ENCODE measurements at places on chromosomes 13 and 19. TPM values are rescaled to one million over a fixed set of nuclear protein-coding genes. Genes with fewer than 3 reads are reported as not detected.

GRCh38 chr13:32497589-32497988 lies 41.0 kb downstream of the N4BP2L2 start:
- DNase-seq = no peak

- DNase-seq = no peak
Measured at GRCh38 chr13:71587817-71588216, 279.2 kb downstream of the DACH1 start.

- DNase-seq = no peak
Measured at GRCh38 chr19:19027228-19027627, 6.1 kb downstream of the SUGP2 start.

DNA sequence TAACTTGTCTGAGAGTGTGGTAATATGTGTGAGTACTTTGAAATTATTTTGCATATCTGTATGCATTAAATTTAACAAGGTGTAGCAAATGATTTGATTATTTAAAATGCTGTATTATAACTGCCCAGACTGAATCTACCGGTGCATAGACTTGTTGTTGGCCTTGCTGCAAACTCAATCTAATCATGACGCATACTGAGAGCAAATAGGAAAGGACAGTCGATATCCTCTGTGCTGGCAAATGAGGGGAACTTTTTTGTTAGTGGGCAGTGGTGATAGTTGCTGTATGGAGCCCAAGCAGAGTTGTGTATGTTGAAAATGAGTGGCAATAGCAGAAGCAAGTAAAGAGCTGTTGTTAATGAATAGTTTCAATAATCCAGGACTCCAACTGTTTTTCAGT lies 127.4 kb downstream of the LMO7 start:
- no peak for DNase-seq

CYP4F8 gene
- not detected for polyA plus RNA-seq

- no peak for DNase-seq
Measured at GRCh38 chr19:29918891-29919290, 23.1 kb upstream of the URI1 start.

GRCh38 chr19:4981681-4981958 lies 12.7 kb downstream of the KDM4B start:
- no peak for DNase-seq

- DNase-seq = peak; percentile 60
Measured at GRCh38 chr19:51272183-51272810, 21.4 kb downstream of the SIGLECL1 start.

DNA sequence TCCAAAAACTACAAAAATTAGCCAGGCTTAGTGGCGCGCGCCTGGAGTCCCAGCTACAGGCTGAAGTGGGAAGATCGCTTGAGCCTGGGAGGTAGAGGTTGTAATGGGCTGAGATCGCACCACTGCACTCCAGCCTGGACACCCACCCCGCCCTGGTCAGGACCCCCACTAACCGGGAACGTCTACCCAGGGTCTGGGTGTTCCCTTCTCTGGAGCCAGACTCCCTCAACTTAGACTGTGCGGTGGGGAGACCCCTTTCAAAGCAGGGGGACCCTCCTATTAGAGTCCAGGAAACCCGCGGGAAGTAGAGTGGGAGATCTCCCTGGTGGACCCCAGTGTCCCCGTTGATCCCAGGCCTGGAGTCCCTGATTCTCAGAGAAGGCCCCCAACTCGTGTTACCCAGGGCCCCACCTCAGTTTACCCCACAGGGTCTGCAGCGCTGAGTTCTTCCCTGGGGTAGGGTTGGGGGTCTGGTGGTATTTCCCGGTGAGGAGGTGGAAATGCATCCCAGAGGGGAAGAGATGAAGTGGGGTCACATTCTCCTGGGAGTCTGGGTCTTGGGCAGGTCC lies 6.1 kb upstream of the ARRDC2 start:
- no peak for DNase-seq

DNA sequence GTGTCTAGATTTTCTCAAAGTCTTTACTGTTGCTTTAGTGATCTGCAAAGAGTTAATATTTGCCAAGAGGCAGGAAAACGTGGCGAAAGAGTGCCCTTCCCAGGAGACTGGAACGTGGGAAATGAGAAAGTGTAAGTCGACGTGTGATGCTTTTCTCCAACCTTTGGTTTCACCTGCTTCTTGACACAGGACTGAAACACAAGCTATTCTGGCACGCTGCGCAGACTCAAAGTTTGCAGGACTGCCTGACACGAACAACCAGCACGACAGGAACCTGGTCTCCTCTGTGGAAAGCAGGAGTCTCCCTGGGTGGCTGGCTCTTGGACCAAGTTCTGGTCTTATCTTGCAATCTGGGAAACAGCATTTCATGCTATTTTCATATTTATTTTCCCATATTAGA lies 28.6 kb downstream of the RFXAP start:
- DNase-seq = no peak

CEACAM7 gene
- not detected for polyA plus RNA-seq

GRCh38 chr13:81473366-81473899 lies 1132.5 kb upstream of the SPRY2 start:
- DNase-seq = no peak

- DNase-seq = no peak
Measured at GRCh38 chr19:13637664-13638063, 126.7 kb upstream of the MRI1 start.

ZNF610 gene
- polyA plus RNA-seq = 0.63 TPM

GRCh38 chr19:28881616-28882015 lies 331.3 kb downstream of the UQCRFS1 start:
- DNase-seq = no peak

DNA sequence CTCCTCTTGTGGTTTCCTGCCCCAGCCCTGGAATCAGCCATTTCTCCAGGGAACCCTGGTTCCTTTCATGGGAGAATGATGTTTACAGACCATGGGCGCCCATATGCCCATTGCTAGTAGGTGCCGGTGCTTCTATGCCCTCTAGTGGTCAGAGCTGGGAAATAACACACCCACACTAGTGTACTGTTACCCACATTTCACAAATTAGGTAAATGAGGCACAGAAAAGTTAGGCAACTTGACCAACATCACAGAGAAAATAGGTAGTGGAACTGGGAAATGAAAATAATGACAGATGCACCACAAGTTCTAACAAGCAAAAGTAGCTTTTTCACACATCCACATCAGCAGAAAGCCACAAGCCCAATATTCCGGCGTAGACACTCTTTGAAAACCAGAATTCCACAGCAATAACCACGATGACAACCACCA lies 1.3 kb upstream of the CEACAM3 start:
- DNase-seq = peak; percentile 49

NCR1 gene
- 34.1 TPM for polyA plus RNA-seq

GRCh38 chr13:76762721-76763120 lies 123.5 kb downstream of the KCTD12 start:
- no peak for DNase-seq

DNA sequence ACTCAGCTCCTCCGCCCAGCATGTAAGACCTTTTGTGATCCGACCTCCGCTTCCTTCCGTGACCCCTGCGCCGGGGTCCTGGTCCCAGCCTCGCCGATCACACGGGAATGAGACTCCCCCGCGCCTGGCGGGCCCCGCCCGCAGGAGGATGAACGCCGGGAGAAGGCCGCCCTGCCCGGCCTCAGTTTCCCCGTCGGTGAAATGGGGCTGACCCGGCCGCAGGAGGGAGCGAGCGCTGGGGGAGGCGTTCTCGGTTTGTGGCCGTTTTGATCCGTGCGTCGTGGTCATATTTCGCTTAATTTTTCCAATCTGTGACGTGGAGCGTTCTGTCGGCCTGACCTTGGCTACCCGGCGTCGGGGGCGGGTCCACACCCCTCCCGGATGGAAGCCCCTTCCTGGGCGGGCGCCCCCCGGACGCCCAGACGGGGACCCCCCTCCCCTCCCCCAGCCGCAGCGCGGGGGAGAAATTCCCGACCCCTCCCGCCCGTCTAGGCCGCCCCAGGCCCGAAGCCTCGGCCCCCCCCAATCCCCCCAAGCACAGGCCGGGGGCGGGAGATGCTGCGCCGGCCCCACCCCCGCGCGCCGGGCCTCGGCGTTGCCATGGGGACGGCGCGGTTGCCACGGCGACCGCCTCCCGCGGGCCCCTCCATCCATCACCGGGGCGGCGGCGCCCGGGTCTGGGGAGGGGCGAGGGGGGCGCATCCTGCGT lies 11.1 kb downstream of the PALM start:
- DNase-seq = no peak

DNA sequence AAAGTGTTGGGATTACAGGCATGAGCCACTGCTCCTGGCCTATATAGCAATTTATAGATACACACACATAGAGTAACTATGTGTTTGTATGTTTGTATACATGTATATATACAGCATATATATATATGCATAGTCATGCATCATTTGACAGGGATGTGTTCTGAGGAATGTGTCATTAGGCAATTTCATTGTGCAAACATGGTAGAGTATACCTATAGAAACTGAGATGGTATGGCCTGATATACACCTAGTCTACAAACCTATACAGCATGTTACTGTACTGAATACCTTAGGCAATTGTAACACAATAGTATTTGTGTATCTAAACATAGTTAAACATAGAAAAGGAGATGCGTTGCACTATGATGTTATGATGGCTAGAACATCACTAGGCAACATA lies 53.0 kb upstream of the PCCA start:
- no peak for DNase-seq

ZNF534 gene
- not detected for polyA plus RNA-seq

GJB6 gene
- polyA plus RNA-seq = not detected

GRCh38 chr13:39100996-39101738 lies 62.9 kb downstream of the NHLRC3 start:
- DNase-seq = no peak

DNA sequence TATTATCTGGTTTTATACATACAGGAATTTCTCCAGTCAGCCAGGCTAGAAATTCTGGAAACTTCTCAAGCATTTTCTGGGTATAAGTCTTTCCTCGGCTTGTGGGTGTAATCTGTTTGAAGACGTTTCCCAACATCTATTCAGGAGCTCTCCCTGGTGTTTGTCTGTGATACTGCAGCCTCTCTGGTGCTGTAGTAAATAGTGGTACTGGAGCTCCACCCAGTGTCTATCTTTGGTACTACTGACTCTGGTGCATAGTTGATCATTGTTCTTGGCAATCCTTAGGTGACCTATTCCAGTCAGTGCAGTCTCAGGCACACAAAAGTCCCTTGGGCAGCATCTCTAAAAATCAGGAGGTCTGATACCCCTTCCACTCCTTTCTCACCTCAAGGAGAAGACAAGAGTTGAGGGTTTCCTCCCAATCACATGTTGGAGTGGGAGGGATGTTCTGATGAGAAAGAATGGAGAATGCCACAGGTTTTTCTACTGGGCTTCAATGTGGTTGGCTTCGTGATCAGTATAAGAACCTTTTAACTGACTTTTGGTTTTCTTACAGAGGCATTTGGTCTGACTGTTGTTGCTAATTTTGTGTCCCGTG lies 115.5 kb downstream of the CYSLTR2 start:
- peak; percentile 80 for DNase-seq

GRCh38 chr13:62139597-62139996 lies 723.9 kb upstream of the PCDH20 start:
- no peak for DNase-seq

JSRP1 gene
- not detected for polyA plus RNA-seq

GRCh38 chr13:109989686-109990085 lies 203.3 kb upstream of the IRS2 start:
- DNase-seq = no peak

CEACAM16 gene
- polyA plus RNA-seq = not detected

- no peak for DNase-seq
Measured at GRCh38 chr19:2353159-2353886, 6.7 kb upstream of the TMPRSS9 start.

GRCh38 chr19:18119013-18119716 lies 21.6 kb downstream of the MAST3 start:
- DNase-seq = peak; percentile 51

DNA sequence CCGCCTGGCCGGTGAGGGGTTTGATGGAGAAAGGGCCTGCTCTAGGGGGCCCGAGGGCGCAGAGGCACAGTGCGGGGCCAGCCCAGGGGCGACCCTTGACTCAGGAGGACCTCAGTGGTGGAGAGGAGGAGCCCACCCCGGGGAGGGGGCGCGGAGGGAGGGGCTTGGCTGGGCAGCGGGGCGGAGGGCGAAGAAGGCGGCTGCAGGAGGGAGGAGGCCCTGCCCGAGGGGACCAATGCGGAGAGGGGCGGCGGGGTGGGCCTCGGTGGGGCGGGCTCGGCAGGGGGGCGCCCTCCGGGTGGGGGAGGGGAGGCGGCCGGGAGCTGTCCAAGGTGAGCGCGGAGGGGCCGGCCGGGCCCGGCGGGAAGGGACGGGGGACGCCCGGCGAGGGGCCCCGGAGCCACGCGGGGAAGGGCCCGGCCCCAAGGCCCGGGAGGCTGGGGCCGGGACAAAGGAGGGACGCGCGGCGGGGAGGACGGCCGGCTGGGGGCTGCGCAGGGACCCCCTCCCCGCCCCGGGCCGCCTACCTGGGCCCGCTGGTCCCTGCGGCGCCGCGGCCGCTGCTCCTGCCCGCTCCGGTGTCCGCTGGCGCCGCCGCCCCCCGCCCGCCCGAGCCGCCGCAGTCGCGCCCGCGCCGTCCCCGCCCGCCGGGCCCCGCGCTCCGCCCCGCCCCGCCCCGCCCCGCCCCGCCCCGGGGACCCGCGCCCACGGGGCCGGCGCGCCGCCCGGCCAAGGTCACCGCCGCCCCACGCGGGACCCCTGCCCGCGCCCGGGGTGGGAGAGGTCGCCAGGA lies at the start of gene DIRAS1:
DIRAS1 (minus strand) TSS at position 596 of the 793 bp plus-strand sequence. CDS start 3,566 bp downstream, outside the sequence.
- DNase-seq = no peak

- DNase-seq = no peak
Measured at GRCh38 chr19:23996549-23996948, 81.9 kb downstream of the ZNF726 start.

DNA sequence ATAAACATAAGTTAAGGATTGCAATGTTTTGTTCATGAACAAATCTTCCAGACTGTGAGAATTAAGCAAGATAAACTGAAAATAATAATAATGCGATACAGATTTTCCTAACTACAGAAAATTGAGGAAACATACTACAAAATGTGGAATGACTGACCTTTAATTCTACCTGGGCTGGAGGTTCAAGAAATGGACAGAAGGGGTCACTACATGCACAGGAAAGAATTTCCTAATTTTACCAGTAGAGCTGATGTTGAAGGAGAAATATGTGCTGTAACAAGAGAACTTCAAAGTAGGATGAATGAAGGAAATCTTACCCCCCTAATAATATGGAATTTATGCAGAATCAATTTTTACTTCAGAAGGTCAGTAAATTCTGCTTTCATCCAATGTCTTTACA lies 62.3 kb downstream of the ZNF627 start:
- no peak for DNase-seq

All from immature natural killer cell (primary cell).